ENCODE measurements at places on chromosomes 12 and 14.

GRCh38 chr14:64934338-64934929 is 8.1 kb downstream of the GPX2 start:
- DNase-seq, result no peak

GRCh38 chr12:40692765-40693206 is 547 bp downstream of the CNTN1 start:
- no peak for DNase-seq

DNA sequence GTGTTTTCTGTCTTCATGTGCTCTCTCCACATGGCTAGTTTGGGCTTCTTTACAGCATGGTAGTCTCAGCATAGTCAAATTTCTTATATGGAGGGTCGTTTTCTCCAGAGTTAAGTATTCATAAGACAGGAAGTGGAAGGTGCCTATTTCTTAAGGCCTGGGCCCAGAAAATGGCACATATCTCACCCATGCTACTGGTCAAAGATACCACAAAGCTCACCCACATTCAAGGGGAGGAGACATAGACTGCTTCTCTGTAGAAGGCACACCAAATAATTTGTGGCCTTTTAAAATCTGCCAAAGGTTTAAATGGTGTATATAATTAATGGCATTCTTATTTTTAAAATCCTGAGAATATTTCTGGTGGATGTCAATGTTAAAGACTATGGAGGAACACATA is 44.8 kb downstream of the CCDC91 start:
- no peak for DNase-seq

DNA sequence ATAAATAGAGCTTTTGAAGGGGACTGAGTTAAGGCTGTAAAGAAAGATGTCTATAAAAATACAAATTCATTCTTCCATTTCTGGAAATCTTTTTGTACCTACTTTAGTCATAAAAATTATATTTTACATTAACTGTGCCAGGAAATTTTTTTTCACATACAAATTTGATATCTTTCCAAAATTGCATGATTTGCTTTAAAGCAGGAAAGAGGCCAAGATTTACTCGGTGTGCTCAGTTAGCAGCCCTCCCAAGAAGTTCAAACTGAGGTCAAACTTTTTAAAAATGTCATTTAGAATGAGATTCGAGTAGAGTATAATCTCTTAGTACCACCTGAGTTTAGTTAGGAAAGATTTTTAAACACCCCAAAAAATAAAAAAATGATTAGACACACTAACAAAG is 173.2 kb upstream of the GRIP1 start:
- no peak for DNase-seq

- DNase-seq, result no peak
These were observed 7.8 kb upstream of the AMN start for GRCh38 chr14:102914474-102915291.

DNA sequence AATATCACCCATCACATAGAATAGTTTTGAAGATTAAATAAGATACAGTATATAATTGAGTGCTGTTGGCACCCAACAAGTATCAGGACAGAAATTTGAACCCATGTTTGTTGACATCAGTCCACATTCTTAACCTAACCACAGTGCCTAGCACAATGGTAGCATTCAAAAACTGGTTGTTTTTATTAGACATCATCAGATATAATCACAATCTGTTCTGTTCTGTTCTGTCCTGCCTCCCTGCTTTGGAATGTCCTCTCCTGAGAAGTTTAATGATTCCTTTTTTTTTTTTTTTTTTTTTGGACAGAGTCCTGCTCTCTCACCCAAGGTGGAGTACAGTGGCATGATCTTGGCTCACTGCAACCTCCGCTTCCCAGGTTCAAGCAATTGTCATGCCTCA is 476.6 kb downstream of the RMST start:
- DNase-seq, result no peak

GRCh38 chr14:92932448-92933395 is 9.8 kb downstream of the CHGA start:
- no peak for DNase-seq

DNA sequence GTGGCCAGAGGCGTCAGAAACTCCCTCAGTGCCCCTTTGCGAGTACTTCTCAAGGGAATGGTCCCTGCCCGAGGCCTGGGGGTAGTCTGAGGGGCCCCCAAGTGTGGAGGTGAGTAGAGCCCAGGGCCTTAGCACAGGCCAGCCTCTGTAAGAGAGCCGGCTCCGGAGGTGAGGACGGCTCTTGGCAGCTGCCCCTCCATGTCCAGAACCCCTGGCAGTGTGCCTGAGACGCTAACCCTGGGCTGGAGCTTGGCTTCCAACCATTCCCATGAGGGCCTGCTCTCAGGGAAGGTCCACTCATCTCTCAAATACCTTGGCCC is 61.7 kb downstream of the PRMT8 start:
- no peak for DNase-seq

- no peak for DNase-seq
These were observed 4.2 kb downstream of the SOCS4 start for GRCh38 chr14:55031190-55031589.
